Fibroblast of skin of right quadriceps (primary cell): ENCODE measurements at places on chromosomes 2 and 18.

DNA sequence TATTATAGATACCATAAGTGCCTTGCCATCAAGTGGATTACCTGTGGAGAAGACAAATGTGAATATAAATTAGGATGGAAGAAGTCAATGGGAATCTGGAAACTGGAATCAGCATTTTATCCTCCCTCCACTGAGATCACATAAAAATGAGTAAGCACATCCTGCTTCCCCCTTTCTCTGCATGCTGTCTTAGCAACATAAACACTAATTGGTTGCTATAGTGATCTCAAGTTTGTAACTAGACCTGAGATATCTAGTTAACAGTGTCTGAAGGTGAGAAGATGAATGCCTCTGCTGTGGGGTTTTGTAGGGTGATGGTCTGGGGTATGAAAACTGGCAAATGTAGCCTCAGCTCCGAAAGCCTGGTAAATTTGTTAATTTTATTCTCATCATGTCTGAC lies 1357.5 kb upstream of the CELF4 start:
- DNase-seq: no peak

DNA sequence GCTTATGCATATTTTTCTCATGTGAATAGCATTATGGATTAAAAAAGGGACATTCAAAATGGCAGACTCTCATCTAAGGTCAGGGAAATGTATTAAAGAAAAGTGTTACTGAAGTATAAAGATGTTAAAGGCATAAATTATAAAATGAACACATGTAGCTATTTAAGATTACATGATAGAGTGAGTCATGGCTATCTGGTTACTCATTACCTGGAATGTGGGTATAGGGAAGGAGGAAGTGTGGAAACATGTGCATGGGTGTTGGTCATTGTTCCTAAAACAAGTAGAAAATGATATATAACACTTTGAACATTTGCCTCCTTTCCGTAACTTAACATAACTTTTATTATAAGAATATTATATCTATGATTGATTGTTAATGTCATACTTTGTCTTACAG lies 66.4 kb downstream of the MYO1B start:
- DNase-seq: peak; percentile 85

DNA sequence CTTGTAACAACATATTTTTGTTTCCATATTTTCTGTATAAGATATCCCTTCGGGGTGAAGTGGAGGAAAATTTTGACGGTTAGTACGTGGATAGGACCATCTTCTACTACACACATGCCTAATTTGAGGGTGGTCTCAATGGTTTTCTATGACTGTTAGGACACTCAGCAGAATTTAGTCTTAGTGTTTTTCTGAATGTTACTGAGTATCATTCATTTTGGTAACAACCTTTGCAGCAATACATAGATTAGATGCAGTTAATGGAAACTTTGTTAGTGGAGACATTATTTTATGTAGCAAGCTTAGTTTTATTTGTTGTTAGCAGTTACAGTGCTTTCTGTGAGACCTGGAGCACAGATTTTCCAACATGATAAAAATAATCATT lies 1.6 kb downstream of the ITGAV start:
- DNase-seq: no peak

GRCh38 chr2:202408546-202409140 lies 32.5 kb downstream of the BMPR2 start:
- no peak for DNase-seq
